ENCODE measurements at places on chromosomes 6 and 20.
A peak's percentile ranks its signal among the peaks of the same experiment; 100 is the strongest.

- DNase-seq, result peak; percentile 18
Measured at GRCh38 chr6:121925024-121925423, 474.4 kb upstream of the HSF2 start.

DNA sequence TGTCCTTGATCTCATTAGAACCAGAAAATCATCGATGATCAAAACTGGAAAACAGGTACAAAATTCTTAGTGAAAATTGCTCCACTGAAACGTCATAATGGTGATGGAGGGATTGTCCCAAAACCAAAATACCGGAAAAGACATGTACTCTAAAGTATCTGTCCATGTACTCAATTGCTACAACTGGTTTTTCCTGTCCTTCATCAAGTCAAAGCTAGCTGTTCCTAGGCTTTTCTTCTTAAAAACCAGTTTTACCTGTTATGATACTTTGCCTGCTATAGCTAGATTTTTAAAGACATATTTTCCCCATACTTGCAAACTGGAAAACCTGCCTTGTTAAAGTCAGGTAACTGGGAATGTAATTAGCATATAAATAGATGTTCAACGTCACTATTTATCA lies 50.5 kb upstream of the LRRC1 start:
- DNase-seq, result peak; percentile 90

DNA sequence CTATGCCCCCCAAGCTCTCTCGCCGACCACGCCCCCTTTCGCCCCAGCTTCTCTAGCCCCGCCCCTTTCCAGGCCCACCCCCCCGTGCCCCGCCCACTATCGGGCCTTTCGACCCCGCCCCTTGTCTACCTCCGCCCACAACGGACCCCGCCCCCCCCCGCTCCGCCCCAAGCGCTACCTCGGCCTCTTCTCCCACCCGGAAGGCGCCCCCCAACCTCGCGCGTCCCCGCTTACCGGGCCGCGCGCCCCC lies 200 bp downstream of the ZBTB22 start:
- DNase-seq, result peak; percentile 53

DNA sequence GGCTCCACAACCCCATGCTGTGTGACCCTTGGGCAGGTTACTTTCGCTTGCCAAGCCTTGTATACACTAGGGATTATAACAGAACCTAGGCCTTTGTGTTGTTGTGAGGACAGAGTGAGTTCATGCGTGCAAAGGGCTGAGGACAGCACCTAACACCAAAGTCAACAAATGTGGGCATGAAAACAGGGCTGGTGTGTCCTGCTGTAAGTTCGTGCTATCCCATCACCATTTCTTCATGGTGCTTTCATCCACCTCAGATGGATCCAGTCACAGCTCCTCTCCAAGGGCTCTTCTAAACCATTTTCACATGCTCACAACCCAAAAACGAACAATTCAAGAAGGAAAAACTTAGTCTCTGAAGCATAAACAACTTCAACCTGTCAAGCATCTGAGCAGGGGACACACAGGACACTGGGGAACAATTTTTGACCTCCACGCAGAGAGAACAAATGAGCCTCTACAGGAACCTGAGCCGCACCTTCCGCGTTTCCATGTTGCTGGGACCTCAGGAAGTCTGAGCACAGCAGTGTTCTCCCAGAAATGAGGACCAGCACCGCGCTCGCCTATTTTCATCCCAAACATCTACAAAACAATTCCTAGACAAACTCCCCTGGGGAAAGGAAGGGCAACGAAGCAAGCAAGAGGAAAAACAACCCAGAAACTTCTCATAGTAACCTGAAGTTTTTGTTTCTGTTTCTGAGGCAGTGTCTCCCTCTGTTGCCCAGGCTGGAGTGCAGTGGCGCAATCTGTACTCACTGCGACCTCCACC lies 3.1 kb downstream of the LRP11 start:
- DNase-seq, result no peak

GRCh38 chr20:19001177-19001576 lies 187.6 kb downstream of the SCP2D1 start:
- DNase-seq, result no peak
